Stimulated activated CD4-positive, alpha-beta T cell treated with anti-CD3 and anti-CD28 coated beads, Interleukin-1b, Interleukin-23, amount 100 ng/mL, for 24 hours (primary cell): ENCODE measurements at places on chromosomes 11 and 22.

GRCh38 chr22:36928786-36929535 lies 15.5 kb downstream of the CSF2RB start:
- no peak for DNase-seq

GRCh38 chr11:120500414-120501071 lies 11.0 kb upstream of the GRIK4 start:
- DNase-seq = no peak

DNA sequence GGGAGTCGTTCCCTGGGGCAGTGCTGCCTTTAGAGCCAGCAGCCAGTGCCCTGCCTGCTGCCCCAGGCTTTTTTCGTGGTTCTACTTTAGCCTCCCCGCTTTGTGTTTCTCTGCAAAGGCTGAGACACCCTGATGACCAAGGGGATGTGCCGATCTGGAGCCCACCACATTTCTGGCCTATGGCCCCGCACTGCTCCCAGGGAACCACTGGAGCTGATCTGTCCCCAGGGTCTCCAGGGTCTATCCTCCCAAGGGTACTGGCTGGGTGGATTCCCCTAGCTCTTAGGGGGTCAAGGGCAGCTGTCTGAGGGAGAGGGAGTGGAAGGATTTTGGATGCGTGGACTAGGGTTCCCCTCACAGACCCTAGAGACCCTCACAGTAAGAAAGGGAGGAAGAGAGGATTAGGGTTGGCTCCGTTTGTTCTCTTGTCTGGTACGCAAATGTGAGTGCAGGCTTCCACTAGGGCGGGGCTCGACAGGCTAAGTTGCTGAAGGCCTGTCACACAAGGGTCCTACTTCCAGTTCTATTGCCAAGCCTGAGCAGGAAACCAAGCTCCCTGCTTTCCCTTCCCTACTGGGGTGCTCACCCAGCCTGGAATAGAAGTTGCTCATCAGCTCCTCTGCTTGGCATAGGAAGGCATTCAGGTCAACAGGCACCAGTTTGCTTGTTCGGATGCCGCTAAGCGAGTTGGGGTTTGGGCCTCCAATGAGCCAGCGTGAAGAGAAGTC lies 19.3 kb downstream of the TREH start:
- no peak for DNase-seq

DNA sequence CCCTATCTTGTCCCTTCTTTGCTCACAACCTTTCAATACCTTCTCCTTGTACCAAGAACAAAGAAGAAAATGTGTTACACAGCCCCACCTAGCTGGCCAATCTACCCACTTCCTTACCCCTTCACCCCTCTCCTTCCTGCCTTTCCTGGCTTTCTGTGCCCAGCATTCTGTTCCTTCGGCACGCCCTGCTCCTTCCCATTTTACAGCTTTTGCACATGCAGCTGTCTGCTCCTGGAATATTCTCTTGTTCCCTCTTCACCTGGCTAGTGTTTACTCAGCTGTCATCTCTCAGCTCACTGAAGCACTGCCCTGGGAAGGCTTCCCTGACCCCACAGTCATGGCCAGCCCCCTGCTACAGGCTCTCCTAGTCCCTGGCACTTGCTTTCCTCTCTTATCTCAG lies 30.7 kb downstream of the SERPINH1 start:
- no peak for DNase-seq

DNA sequence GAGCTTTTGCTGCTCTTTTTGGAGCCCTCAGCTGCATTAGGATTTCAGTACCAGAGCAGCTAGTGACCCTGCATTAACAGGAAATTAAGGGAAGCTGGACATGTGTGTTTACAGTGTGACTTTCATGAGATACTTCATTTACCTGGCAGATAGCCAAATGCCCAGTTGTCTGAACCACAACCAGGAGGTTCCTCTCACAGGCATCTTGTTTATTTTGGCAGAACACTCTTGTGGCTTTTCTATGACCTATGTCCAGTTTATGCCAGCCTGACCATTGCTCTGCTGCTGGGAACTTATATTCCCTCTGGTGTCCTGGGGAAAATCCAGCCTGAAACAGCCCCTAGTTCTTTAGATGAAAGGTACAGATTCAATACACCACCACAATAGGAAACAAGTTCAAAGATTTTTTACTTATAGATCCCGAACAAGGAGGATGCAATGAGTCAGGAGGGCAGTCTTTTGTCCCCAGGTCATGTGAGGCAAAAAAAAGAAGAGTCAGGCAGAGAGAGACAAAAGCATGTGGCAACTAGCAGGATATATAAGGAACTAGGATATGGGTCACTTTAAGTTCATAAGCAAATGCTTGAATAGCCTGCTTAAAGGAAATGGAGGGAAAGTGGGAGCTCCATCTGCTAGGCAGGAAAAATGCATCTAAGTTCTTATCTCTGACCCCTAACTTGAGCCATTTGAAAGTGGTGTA lies 379.3 kb downstream of the INSC start:
- no peak for DNase-seq
